ENCODE measurements at places on chromosomes 1 and 21. TPM values are rescaled to one million over a fixed set of nuclear protein-coding genes. Genes with fewer than 3 reads are reported as not detected.

DNA sequence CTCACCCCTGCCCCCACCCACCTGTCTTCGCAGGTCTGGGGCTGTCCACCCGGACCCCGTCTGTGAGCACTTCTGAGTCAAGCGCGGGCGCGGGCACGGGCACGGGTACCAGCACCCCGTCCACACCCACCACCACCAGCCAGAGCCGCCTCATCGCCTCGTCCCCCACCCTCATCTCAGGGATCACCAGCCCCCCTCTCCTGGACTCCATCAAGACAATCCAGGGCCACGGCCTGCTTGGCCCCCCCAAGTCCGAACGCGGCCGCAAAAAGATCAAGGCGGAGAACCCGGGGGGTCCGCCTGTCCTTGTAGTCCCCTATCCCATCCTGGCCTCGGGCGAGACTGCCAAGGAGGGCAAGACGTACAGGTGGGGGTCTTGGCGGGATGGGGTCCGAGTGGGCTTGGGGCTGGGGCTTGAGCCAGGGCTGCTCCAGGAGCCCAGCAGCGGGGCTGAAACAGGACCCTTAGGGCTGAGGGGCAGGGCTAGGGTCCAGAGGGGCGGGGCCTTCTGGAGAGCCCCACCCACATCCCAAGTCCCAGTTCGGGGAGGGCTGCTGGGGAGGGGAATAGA, 23.9 kb downstream of the ZNF362 start:
- no peak for DNase-seq

GRCh38 chr1:78092643-78093042, 46.9 kb downstream of the GIPC2 start:
- DNase-seq: no peak

Gene GSTM1
- 54.1 TPM for total RNA-seq

Gene HLX
- total RNA-seq: 4.4 TPM

- DNase-seq: peak; percentile 90
Observed at GRCh38 chr21:25639551-25640201, 618 bp downstream of the JAM2 start.

- no peak for DNase-seq
Observed at GRCh38 chr1:108096089-108096488, 104.1 kb downstream of the SLC25A24 start.

GRCh38 chr1:28591708-28592320, at the start of gene RAB42:
RAB42 (plus strand) TSS chr1:28592265; CDS start chr1:28592512, 247 bp downstream.
- peak; percentile 78 for DNase-seq

- no peak for DNase-seq
Observed at GRCh38 chr1:1670866-1671265, 12.1 kb upstream of the CDK11B start.

All from endodermal cell (in vitro differentiated cells).